ENCODE measurements at places on chromosomes 2 and 18.

GRCh38 chr2:223952280-223952968 is 4.8 kb upstream of the MRPL44 start:
- DNase-seq: no peak

GRCh38 chr2:133734716-133735495 is 166.6 kb upstream of the NCKAP5 start:
- DNase-seq: no peak

DNA sequence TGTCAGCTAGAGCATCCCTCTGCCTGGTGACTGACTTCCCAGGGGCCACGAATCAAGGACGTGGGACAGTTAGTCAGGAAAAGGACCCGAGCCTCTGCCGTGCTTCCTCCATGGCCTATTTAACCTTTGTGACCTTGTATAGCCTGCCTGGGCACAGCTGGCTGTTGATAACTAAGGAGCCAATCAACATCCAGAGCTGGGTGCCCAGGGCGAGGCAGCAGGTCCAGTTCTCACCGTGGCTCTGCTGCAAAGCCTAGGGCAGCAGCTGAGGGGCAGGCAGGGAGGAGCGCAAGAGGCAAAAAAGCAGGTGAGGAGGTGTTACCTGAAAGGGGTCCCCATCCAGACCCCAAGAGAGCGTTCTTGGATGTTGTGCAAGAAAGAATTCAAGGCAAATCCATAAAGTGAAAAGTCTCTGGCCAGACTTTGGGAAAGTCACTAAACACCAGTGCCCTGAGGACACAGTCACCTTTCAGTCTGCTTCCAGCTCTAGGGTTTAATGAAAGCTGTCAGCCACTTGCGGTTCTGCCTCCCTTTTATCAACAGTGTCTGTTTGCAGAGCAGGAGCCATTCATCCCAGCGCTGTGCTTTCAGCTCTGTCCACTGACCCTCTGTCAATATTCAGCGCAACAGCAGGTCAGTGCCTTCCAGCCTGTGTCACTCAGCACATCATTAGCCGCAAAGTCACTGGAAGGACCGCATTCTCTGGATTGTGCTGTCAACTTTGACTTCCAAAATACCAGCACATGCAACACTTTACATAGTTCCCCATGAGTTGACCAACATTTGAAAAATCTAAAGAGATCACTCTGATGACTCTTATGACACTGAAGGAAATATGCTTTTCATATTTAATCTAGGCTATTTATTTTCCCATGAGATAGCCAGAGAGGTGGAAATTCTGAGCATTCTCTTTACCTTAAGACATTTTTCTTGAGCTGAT is 38.6 kb upstream of the ASAP2 start:
- no peak for DNase-seq

GRCh38 chr18:5508821-5509220 is 35.0 kb downstream of the EPB41L3 start:
- DNase-seq: no peak

DNA sequence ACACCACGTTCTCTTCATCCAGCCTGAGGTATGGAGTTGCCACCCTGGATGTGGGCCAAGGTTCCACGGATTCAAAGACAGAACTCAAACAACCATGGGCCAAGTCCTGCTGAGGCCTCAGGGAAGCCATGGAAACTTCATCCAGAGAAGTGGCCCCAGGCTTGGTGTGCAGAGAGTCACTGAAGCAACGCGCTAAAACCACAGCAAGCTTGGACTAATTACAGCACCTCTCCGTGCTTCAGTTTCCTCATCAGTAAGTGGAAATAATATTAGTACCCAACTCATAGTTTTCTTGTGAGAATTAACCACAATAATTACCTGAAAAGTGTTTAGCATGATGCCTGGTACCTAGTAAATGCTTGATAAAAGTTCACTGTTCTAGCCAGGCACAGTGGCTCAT is 19.2 kb upstream of the AP1S3 start:
- DNase-seq: no peak

DNA sequence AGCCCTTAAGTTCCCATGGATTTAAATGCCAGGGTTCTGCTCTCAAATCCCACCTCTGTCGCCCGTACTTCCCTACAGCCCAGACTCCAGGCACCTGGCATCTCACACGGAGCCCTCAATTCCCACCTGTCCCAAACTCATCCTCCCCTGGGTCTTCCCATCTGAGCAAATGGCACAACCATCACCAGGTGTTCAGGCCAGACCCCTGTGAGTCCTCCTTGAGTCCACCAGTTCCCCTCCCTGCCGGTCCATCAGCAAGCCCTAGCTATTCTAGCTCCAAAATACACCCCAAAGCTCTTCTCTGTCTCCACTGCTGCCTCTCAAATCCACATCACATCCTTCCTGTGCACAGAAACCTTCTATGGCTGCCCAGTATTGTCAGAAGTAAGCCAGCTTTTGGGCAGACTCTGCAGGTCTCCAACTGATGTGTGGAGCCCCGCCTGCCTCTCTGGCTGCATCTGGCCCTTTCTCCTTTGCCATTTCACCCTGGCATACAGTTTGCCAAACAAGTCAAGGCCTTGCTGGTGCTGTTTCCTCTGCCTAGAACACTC is 67.7 kb downstream of the DNMT3A start:
- DNase-seq: no peak

- DNase-seq: no peak
These were observed 25.2 kb upstream of the STON1 start for GRCh38 chr2:48504647-48505327.

- DNase-seq: no peak
These were observed 503.7 kb downstream of the TMEM182 start for GRCh38 chr2:103265521-103265920.

GRCh38 chr18:63336366-63337099 is 17.0 kb upstream of the BCL2 start:
- no peak for DNase-seq

DNA sequence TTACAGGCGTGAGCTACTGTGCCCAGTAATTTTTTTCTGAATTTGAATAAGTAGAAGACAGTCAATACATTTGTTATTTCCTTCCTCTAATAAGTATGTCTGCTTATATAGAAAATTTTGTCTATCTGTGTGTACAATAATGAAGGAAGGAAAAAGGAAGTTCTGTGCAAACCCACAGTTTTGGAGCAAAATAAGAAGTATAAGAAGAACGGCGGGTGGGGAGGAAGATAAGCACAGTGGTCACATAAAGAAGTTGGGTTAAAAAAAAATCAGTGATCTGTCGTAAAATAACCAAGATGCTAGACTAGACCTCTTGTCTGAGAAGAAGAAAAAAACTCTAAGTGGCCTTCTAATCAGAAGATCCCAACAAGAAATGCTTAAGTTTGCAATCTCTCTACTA is 20.2 kb downstream of the MGAT4A start:
- no peak for DNase-seq

GRCh38 chr2:177419274-177419673 is 26.7 kb downstream of the AGPS start:
- DNase-seq: no peak

GRCh38 chr2:227415538-227416424 is 28.0 kb upstream of the SCYGR1 start:
- DNase-seq: no peak

GRCh38 chr2:14134771-14135170 is 497.7 kb upstream of the LRATD1 start:
- DNase-seq: no peak

DNA sequence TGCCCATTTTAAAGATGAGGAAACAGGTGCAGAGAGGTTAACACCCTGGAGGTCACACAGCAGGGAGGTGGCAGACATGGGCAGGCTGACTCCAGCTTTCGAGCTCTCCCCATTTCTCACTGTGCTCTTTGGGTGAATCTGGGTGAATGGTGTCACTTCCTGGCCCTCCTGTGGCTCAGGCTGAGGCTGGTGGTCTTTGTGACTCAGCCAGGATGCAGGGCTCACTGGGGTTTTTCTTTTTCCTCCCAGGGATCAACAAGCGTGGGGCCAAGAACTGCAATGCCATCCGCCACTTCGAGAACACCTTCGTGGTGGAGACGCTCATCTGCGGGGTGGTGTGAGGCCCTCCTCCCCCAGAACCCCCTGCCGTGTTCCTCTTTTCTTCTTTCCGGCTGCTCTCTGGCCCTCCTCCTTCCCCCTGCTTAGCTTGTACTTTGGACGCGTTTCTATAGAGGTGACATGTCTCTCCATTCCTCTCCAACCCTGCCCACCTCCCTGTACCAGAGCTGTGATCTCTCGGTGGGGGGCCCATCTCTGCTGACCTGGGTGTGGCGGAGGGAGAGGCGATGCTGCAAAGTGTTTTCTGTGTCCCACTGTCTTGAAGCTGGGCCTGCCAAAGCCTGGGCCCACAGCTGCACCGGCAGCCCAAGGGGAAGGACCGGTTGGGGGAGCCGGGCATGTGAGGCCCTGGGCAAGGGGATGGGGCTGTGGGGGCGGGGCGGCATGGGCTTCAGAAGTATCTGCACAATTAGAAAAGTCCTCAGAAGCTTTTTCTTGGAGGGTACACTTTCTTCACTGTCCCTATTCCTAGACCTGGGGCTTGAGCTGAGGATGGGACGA is 13.2 kb downstream of the ITM2C start:
- DNase-seq: no peak

DNA sequence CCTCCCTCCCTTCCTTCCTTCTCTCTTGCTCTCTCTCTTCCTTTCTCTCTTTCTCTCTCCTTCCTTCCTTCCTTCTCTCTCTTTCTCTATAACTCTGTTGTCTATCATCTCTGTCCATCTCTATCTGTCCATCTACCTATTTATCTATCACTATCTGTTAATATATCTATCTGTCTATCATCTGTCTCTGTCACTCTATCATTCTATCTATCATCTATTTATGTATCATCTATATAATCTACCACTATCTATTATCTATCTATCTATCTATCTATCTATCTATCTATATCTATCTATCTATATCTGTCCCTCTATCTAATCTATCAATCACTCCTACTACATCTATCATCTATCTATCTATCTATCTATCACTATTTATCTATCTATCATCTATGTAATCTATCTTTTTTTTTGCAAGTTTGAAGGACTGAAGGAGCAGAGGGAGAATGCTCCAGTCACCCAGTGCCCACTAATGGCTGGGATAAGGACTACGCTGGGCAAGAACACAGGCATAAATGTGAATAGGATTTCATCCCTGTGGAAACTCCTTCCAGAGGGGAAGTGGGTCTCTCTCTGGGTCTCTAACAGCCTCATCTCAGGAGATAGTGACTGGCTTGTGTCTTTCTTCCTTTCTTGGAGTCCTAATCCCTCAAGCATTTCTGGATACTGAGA is 427.0 kb downstream of the LPIN1 start:
- no peak for DNase-seq

Measured in GM18507 (cell line).